Erythroblast (primary cell): ENCODE measurements at places on chromosomes 16 and 17.

GRCh38 chr16:28261942-28262341, 30.4 kb upstream of the SBK1 start:
- no peak for DNase-seq

DNA sequence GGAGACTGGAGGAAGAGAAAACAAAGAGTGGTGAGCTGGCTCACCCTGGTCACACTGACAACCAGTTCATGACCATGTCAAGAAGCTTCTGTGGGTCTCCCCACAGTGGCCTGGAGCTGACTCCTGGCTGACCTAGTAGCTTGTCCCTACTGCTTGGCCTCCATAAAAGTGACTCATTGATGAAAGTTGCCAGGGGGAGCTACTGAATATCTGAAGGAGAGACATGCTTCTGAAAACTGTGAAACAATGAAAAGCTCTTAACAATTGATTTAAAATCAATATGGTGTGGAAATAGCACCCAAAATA, 22.0 kb downstream of the SMPD3 start:
- DNase-seq: no peak

DNA sequence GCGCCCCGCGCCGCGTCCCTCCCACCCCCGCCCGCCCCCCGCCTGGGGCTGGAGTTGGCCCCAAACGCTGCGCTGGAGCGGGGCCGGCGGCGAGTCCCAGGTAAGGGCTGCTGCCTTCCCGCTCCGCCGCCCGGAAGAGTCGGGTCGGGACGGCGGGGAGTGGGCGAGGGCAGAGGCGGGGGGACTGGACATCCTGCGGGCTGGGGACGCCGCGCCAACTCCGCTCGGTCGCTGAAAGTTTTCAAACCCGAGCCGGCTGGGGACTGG, 469 bp downstream of the GPRC5C start:
- no peak for DNase-seq

- DNase-seq: no peak
Measured at GRCh38 chr17:27591986-27592385, 39.0 kb upstream of the LGALS9 start.

GRCh38 chr16:68283346-68283745, 19.0 kb downstream of the SLC7A6 start:
- DNase-seq: no peak

- DNase-seq: no peak
Measured at GRCh38 chr16:89504091-89504490, 4.1 kb upstream of the SPG7 start.

DNA sequence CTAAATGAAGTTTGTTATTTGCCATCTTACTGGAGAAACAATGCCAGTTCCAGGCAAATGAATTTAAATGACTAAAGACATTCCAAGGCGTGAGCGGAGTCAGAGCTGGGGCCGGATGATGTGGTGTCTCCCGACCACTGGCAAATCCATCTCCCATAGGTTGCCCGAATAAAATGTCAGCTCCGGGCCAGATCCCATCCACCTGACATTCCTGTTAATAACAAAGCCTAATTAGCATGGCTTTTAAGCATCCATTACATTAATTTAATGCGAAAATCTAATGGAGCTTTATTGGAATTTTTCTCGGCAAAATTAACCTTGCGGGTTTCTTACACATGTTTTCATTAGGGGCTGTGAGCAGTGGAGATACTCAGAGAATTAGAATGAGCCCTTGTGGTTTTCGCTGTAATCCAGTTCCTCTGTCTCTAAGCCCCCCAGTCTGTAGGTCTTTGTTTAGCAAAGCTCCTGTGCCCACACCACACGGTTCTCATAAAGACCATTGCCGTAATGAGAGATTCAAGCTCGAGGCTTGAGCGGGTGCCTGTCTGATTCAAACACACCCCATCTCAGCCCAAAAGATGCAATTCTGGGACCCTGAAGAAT, 123.3 kb downstream of the CCT6B start:
- DNase-seq: no peak

GRCh38 chr16:11218604-11218962, 37.4 kb downstream of the SOCS1 start:
- peak; percentile 39 for DNase-seq

DNA sequence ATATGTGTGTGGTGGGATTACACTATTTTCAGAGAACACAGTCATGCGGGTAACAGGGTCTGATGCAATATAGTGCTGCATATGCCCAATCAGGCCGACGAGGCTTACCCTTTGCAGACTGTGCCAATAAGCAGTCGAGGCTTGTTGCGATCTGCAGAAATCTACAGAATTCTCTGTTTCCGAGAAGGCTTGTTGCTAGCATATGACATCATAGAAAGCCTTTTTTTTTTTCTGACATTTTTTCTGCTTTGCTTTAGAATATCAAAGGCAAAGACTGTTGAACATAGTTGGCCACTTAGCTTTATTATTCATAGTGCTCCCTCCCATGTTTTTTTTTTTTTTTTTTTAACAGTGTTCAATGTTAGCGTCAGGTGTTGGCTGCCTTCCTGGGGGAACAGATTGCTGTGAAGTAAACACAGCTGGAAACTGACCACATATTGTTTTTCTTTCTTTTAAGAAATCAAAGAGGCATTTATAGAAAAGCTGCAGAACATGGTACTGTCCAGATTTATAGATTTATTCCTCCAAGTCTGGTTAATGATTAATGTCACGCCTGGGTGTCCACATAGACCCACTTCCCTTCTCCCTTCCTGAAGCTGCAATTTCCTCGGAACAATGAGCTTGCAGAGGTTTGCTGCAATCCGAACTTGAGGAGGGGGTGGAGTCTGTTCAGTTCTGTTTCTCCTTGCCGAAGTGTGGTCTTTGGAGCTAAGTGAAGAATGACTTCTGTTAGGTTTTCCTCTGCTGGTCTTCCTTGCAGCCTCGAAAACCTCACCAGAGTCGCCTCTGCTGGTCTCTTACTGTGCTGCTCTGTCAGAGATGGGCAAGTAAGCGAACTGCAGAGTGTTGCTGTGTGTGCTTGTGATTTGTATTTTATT, 87.3 kb downstream of the MAP2K6 start:
- no peak for DNase-seq

GRCh38 chr17:61400717-61401388, 1.2 kb downstream of the TBX2 start:
- no peak for DNase-seq

- no peak for DNase-seq
Measured at GRCh38 chr17:71792966-71793365, 327.9 kb upstream of the SOX9 start.

DNA sequence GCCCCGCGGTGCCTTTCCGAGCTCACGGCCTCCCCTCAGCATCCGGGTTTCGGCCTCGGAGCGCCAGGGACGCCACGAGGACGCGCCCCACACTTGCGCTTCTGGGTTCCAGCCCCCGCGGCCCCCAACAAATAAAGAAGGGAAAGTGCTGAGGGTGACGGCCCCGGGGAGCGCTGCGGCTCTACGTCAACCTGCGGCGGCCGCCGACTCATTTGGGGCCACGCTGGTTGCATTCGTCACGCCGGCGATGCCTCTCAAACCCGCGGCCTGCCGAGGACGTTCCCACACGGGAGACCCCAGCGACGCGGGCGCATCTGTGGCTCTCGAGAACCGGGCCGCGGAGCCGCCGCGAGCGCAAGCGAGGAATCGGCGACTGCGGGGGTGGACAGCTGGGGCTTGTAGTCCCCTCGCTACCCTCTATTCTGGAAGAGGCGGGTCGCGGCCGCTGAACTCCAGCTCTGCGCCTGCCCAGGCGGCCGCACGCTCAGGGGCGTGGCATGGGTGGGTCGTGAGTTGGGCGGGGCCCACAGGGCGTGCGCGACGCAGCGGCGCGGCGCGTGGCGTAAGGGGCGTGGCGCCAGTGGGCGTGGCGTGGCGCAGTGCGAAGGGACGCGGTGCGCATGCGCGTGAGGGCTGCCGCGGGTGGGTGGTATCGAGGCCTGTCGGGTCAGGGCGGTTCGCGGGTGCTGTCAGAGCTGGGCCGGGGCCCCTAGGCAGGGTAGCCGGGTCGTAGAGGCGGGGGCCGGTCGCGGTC, at the start of gene AMZ2:
Gene AMZ2, plus strand, starts transcription at position 599 of the 754 bp plus-strand sequence. CDS start 2,145 bp downstream, outside the sequence.
- DNase-seq: peak; percentile 98

GRCh38 chr16:86525696-86526095, 15.4 kb downstream of the FOXF1 start:
- no peak for DNase-seq

GRCh38 chr17:19424934-19425868, 14.2 kb downstream of the RNF112 start:
- DNase-seq: no peak

GRCh38 chr17:41956522-41956921, 10.1 kb upstream of the CNP start:
- no peak for DNase-seq

GRCh38 chr16:77613095-77613494, 109.2 kb upstream of the NUDT7 start:
- no peak for DNase-seq

DNA sequence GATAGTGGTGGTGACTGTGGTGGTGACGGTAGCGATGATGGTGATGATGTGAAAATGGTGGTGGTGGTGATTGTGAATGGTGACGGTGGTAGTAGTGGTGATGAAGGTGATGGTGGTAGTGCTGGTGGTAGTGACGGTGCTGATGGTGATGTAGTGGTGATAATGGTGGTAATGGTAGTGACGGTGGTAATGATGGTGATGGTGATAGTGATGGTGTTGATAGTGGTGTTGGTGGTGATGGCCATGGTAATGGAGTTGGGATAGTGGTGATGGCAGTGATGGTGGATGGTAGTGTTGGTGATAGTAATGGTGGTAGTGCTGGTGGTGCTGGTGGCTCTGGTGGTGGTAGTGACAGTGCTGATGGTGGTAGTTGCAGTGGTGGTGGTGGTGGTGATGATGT, 14.7 kb upstream of the RBFOX1 start:
- no peak for DNase-seq

DNA sequence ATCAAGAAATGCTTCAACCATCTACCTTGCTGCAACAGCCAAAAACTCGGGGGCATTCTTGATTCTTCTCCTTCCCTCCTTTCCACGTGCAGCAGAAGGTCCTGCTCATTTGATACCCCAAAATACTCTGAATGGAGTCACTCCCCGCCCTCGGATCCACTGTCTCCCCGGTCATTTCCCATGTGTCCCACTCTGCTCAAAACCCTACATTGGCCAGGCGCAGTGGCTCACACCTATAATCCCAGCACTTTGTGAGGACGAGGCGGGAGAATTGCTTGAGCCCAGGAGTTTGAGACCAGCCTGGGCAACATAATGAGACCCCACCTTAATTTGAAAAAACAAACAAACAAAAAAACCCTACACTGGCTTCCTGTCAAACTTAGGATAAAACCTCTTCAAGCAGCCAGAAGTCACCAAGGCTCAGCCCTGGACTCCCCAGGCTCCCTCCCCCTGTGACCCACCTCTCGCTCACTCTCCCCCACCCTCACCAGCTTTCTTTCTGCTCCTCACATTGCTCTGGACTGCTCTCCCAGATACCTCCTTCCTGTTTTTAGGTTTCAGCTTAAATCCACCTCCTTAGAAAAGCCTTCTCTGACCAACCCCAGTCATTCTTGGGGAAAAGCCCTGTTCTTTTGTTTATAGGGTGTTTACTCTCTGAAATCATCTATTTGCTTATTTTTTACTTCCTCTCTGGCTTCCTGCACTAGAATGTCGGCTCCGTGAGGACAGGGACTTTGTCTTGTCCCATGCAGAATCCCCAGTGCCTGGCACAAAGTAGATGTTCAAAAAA, 2.8 kb downstream of the SLC13A2 start:
- DNase-seq: no peak

DNA sequence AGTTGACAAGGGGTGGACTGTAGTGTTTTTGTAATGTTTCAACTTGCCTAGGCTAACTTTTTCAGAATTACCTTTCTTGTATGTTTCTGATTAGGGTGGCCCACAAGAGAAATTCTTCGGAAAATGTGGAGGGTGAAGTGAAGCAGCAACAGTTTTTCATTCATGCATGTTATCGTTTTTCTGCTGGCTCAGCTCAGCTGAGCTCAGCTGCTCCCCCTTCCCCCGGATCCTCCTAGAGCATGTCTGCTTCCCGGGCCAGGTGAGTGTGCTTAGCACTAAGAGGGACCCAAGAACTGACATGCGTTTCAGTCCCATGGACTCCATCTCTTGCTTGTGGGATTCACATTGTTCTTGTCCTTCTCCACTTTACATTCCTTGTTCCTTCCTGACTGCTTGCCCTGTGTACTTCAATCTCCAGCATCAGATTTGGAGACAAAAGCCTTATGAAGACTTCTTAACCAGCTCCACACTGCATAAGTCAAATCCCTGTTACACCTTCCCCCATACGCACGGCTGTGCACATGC, 33.6 kb downstream of the SCPEP1 start:
- no peak for DNase-seq

GRCh38 chr16:13982451-13982850, 62.5 kb downstream of the ERCC4 start:
- DNase-seq: no peak

- no peak for DNase-seq
Measured at GRCh38 chr17:50492214-50492613, 13.6 kb downstream of the RSAD1 start.
